Large intestine (tissue), 12 donors: ENCODE measurements at places on chromosomes 1 and 21.

- DNase-seq = no peak
Measured at GRCh38 chr1:178938101-178938958, 67.5 kb upstream of the ANGPTL1 start.

DNA sequence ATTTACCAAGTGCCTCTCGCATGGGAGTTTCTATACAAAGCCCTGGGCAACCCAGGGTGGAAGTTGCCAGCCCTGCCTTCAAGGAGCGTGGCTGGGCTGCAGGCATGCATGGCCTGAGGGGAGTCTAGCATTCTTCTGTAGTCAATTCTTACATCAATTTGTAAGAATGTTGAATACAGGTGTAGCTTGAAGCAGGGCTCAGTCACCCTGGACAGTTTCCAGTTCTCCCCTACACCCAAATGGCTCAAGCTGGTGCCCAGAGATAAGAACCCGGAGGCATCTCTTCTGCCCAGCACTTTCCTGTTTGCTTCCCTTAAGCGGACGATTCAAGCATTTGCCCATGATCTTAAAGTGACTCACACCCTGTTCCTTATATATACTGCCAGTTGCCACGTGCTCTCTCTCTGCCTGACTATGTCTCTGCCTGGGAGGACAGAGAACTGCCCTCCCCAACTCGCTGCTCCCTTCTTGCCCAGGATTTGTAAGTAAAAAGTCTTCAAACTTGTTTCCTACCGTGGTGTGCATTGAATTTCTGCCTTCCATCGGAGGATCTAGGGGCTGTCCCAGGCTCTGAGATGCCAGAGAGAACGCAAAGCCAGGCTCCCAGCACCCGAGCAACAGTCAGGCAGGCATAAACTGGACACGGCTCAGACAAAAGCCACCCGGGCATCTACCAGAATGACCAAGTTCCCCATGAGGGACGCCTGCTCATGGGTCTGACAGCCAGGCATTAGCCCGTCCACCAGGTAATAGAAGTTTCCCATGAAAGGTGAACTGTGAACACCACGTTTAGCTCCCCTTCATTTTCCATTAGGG is 50.9 kb upstream of the AJAP1 start:
- DNase-seq = no peak

GRCh38 chr1:54574158-54574778 is 26.2 kb downstream of the ACOT11 start:
- DNase-seq = no peak

DNA sequence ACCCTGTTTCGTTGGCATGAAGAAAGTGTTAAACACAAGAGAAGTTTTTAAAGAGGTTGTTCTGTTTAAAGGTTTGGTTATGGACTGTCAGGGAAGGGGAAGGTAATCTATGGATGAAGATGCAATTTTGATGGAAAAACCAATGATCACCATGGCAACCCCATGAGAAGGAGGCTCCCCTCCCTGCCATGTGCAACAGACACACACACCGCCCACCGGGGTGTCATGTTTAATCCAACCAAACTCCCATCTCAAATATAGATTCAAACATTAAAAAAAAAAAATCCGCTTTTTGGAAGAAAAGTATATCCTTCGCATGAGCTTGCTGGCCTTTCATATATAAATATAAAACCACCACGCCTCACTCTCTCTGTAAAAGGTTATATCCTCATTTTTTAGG is 80.9 kb upstream of the KRTAP19-8 start:
- no peak for DNase-seq
